ENCODE measurements at places on chromosomes 4 and X.

DNA sequence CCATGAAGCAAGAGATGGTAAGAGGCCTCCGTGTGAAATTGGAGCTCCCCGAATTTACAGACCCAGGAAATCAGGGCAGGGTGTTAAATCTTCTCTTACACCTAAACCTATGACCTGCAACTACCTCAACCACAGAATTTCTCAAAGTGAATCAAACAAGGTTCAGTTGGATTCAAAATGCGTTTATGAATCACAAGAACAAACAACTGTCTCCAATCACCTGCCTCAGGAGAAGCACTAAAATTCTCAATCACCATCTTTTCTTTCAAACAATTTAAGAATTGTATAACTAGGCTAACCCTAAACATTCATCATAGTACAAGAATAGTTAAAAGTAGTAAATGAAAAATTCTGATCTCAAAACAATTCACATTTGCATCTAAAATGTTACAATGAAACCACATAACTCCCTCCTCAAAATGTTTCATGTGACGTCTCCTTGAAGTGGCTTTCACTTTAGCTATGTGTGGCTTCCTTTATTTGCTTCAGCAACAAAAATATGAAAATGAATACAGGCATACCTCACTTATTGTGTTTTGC is 19.2 kb downstream of the PPP3CA start:
- no peak for DNase-seq

DNA sequence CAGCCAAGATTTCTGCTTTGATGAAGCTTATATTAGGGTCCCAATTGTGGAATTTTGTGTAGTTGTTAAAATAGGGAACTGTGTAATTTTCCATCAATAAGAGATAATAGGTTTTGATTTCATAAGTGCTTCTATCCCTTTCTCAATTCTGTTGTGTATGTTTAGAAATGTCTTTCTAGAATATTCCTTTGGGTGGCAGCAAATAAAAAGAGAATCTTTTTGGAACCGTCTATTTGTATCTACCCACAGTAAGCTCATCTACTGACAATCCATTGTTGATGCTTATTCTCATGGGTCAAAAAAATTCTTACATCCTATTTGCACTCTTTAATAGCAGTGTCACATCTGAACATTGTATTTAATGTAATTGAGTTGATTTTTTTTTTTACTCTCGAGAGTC is 61.7 kb downstream of the TMA16 start:
- no peak for DNase-seq

GRCh38 chr4:54542119-54542438 is 115.7 kb upstream of the KIT start:
- no peak for DNase-seq

DNA sequence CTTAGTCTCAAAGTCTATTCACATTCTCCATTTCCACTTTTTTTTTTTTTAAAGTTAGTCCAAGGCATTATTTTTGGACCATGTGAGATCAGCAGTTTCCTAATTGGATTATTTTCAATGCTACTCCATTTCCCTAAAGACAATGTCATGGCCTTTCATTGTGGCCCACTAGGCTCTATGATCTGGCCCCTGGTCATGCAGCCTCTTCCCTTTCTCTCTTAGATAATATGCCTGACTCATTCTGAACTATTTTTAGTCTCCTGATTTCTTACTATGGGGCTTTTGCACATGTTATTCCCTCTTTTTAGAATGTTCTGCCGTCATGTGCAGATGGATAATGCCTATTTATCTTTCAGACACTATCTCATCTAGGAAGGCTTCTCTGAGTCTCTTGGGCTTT is 157.3 kb downstream of the TMA16 start:
- no peak for DNase-seq

DNA sequence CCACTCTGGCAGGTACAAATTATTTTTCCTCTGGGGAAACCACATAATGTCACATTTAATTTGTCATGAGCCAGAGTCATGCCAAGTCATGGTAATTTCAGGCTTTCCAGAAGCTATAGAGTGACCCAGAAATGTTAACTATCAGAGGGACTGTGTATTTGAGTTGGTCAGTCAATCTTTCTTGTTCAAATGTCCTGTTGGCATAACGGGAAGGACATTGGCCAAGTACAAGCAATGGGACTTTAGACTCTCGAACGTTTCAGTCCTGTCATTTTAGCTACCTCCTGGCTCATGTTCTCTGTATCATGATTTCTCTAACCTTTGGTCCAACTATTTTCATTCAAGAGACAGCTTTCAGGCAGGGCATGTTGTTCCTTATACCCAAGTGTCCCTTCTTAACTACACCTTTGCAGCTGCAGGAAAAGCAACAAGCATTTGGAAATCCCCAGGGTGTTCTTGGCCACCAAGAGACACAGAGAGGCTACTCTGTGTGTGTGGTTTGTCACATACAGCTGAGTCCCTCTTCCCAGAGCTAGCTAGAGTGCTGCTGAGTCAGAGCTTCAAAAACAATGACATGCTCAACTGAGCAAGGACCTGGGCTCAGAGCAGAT is 142.6 kb downstream of the EGF start:
- no peak for DNase-seq

Measured in stimulated activated CD4-positive, alpha-beta T cell treated with anti-CD3 and anti-CD28 coated beads, TNF-alpha, amount 100 ng/mL, for 1 hour (primary cell).